Stimulated activated CD4-positive, alpha-beta T cell treated with anti-CD3 and anti-CD28 coated beads, Interleukin-15, amount 100 ng/mL, for 1 hour (primary cell): ENCODE measurements at places on chromosomes 1 and 21.

DNA sequence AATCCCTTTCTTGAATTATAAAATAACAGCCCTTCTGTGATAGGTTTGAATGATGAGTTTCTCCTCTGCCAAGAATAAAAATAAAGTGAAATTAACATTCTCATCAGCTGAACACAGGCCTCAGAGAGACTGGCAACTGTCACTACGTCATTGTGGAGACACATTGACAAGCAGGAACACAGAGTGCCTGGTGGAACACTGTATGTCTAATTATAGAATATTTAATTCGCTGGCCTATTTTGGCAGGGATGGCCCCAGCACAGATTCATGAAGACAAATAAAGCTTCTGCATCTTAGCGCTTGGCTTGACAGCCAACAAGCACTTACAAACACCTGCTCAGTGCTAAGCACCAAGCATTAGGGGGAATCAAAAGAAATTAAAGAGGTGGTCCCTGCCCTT lies 52.0 kb upstream of the SMYD2 start:
- DNase-seq, result no peak

GRCh38 chr21:34845521-34846451 lies 177.0 kb downstream of the CLIC6 start:
- no peak for DNase-seq

- no peak for DNase-seq
These were observed 10.7 kb downstream of the LRRC47 start for GRCh38 chr1:3785456-3786157.

GRCh38 chr1:29876902-29877301 lies 640.6 kb downstream of the PTPRU start:
- DNase-seq, result no peak

DNA sequence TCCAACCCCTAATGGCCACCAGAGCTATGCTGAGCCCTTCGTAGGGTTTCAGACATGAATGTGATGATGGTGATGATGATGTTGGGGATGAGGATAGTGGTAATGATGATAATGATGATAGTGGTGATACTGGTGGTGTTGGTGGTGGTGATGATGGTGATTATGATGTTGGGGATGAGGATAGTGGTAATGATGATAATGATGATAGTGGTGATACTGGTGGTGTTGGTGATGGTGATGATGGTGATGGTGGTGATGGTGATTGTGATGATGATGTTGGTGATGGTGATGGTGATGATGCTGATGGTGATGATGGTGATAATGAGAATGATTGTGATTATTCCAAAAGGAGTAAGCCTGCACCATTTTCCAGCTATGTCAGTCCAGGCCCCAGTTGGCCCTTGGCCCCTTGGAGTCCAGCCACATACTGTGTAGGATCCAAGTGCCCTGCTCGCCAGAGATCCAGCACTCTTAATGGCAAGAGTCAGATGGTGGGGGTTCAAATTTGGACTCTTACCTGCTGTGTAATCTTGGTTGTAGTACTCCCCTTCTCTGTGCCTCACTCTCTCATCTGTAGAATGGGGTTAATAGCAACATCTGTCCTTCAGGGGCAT lies 28.3 kb downstream of the AJAP1 start:
- no peak for DNase-seq

- no peak for DNase-seq
These were observed 40.2 kb upstream of the IFFO2 start for GRCh38 chr1:18996548-18997177.

GRCh38 chr1:230187290-230187689 lies 120.3 kb downstream of the GALNT2 start:
- no peak for DNase-seq

DNA sequence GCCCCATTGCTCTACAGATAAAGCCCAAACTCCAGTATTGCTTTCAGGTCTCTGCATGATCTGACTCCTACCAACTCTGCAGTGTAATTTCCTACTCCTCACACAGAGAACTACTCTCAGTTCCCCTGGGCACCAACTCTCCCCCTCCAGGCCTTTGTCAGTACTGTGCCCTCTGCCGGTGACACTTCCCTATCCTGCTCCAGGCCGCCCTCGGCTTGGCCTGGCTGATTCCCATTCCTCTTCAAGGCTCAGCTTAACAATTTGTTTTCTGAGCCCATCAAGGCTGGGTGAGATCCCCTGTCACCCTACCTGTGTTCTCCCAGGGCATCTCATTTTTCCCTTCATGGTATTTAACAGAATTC lies 2.6 kb downstream of the SLAMF8 start:
- DNase-seq, result no peak

GRCh38 chr1:93820554-93821422 lies 58.2 kb downstream of the DNTTIP2 start:
- no peak for DNase-seq
